ENCODE measurements at places on chromosomes 3 and 15.

- no peak for DNase-seq
Observed at GRCh38 chr15:28996289-28996688, 110.5 kb downstream of the APBA2 start.

DNA sequence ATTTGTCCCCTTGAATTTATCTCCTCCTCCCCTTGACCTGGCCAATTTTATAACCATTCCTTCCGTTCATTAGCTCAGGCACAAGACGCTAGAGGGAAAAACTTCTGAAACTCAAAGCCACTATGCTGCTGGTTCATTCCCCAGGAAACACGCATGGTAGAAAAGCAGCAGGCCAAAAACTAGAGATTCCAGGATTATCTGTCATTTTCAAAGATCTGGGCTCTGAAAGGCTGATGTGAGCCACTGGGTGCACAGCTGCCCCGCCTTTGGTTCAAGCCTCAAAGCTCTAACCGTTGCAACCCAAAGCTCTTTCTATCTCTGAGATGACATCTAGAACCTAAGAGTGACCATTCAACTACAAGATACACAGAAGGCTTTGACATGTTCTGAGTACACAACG lies 6.1 kb downstream of the ANP32A start:
- DNase-seq, result no peak

- DNase-seq, result no peak
Observed at GRCh38 chr3:33904730-33905129, 106.3 kb downstream of the PDCD6IP start.

DNA sequence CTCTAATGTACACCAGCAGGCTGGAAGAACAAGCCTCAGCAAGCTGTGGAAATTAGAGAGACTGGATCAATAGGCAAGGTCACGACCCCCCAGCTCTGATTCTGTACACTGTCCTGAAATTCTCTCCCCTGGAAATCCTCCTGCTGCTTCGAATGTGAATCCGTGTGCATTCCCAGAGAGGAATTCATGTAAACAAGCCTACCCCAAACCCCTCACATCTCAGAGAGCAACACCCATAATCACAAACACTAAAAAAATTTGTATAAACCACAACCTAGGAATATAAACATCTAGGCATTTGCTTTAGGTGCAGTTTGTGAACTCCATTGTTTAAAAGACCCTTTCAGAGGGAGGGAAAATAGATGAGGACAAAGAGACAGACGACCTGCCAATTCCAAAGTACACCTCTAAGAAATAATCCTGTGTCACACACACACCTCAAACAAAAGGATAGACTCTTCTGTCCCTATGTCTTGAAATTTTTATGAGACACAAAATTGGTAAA lies 325.2 kb downstream of the WDR72 start:
- DNase-seq, result no peak

DNA sequence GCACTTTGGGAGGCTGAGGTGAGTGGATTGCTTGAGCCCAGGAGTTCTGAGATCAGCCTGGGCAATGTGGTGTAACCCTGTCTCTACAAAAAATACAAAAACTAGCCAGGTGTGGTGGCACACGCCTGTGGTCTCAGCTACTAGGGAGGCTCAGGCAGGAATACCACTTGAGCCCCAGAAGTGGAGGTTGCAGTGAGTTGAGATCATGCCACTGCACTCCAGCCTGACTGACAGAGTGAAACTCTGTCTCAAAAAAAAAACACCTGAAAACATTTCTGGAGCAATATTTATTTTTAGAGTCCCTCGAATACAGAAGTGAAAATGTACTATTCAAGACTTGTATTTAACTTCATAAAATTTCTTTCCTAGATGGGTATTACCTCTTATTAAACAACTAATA lies 4.6 kb downstream of the SPCS1 start:
- no peak for DNase-seq

DNA sequence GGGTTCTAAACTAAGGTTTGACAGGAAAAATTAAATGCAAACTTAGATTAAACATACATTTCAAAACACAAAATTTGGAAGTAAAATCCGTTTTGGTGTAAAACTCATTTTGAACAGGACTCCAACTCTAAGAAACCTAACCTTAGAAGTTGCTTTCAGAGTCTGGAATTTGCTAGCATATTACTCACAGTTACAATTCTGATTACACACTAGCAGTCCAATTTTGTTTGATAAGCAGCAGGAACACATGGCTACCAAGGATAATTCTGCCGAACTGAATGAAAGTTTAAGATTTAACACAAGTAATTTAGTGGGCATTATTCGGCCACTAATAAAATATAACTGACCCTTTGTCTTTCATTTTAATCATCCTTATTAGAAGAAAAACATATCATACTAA lies 49.6 kb downstream of the FRMD5 start:
- no peak for DNase-seq

GRCh38 chr3:47007001-47007400 lies 27.5 kb downstream of the NBEAL2 start:
- no peak for DNase-seq

DNA sequence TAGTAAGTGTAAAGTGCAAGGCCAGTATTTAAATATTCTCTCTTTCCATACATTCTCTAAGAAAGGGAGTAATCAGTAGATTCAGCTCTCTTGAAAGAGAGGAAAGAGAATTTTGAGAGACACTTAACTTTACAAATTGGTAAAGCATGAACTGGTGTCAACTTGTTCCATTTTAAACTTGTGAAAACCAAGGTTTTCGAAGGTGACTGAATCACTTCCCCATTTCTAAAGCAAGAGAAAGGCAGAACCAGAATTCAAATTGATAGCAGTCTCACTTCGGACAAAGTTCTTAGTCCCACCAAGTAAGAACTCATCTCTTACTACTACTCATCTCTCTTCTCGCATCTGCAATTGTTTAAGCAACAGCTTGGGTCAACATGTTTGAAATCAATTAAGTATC lies 22.4 kb downstream of the TJP1 start:
- DNase-seq, result no peak

DNA sequence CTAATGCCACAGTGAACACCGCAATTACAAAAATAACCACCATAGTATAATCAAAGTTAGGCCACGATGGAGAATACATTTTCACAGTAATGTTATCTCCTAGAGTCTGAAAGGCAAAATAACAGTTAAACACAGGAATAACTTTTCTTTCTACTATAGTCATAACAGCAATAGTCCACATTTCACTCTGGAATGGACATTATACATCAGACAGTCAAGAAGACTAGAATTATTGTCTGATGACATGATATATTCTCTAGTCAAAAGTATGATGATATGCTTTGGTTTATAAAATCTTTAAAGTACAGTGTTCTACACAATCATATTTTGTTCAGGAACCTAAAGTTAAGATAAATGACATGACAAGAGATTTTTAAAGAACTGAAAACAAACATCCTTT lies 18.0 kb downstream of the SPPL2A start:
- DNase-seq, result no peak

- no peak for DNase-seq
Observed at GRCh38 chr15:82108489-82109078, 62.8 kb upstream of the MEX3B start.

DNA sequence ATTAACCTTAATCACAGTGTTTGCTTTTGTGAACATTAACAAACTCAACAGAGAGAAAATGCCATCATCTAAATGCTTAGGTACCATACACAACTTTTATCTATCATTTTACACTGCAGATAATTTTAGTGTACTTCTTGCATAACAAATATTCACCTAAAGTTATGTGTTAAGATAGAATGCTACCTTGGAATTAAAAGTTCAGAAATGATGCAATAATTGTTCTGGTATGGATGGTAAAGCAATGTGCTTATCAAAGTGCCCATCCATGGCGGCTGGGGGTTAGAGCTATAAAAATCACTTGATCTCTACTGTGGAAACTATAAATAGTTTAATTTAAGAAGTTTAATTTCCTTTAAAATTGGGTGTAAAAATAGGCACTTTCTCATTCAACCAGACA lies 28.7 kb downstream of the SATB1 start:
- DNase-seq, result no peak

DNA sequence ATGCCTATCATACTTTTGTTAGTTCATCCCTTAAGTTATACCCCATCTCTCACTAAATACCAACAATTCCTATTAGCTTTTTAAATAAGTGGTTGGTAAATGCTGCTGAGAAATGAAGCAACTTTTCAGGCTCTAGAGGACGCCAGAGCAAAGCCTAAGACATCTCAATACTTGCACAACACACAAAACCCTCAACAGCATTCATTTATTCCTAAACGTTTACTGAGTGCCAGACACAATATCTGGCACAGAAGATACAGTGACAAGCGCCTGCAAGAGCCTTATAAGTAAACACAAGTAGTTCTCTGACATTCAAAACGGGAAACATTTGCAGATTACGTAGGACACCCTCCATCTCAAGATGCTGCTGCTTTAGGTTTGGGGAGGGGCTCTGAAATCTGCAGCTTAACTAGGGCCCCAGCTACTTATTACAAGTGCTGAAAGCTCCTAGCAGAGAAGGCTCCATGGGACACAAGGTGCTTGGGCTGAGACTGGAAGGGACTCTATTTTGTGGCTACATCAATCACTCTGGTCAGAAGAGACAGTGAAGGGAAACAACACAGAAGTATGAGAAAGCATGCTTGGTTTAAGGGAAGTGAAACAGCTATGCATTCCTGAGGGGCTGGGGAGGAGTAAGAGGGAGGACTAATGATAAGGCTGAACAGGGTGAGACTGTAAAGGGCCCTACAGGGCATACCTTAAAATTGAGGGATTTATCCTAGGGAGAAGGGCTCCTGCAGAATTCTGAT lies 311.3 kb downstream of the PLCL2 start:
- DNase-seq, result no peak

DNA sequence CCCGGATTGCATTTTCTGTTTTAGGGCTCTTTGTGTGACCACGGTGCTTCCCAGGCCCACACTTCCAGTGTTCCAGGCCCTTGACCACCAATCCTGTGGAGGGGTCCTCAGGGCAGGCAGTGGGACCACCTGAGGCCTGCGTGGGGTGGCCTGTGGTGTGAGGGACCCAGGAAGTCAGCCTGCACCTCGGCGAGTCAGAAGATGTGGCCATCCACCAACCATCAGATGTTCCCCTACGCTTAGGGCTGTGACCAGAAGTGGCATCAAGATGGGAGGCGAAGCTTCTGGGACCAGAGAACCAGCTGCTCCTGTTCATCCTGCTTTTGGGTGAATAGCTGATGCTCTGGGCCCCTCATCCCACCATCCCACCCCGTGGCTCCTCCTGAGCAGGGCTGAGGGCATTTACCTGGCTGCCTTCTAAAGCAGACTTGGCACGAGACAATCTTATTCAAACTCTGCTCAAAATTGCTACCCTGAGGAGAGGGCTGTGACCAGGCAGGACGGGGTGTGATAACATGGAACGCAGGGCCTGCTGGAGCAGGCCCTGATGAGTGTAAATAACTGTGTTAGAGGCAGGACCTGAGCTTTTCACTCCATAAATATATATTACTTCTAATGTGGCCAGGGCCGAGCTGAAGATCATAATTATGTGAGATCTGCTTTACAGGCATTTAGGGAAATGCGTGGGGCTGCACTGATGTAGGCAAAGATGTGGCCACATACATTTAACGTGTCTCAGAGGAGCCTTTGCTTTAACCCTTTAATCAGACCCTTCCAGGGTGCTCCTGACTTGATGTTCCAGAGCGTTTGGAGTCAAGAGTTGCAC lies 28.8 kb downstream of the SMAD3 start:
- DNase-seq, result no peak

DNA sequence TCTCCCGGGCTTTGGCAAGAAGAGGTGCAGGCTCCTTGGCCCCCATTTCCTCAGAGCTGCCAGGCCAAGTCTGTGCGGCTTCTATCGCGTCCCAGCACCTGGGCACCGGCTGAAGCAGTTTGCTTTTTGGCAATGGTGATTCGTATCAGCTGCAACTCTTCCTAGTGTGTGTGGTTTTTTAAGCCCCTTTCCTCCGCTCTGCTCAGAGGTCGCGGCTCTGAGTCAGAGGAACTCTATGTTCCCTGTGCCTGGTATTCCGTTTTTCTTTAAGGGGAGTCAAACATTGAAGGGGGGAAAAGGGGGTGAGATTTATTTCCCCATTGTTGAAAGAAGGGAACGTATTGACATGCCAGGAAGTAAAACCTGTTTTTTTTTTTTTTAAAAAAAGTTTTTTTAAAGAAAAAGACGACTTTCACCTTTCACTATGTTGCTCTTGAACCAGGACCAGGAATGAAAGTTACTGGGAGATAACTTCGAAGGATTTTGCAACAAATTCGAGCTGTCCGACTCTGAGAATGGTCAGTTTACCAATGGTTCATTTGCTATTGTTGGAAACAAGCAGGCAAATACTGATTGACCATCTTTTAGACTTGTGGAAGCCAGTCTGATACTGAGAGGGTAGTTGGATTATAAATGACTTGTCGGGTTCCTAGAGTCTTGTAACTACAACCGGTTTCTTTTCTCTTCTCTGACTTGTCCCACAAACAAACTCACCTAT lies 1.1 kb downstream of the ARMC8 start:
- peak; percentile 7 for DNase-seq

- no peak for DNase-seq
Observed at GRCh38 chr15:69158201-69158842, 2.1 kb upstream of the GLCE start.

- DNase-seq, result no peak
Observed at GRCh38 chr15:64286473-64286872, 69.5 kb downstream of the CSNK1G1 start.

GRCh38 chr3:86175051-86175536 lies 815.9 kb downstream of the VGLL3 start:
- no peak for DNase-seq
